ENCODE measurements at places on chromosomes 1 and 21.
A peak's percentile ranks its signal among the peaks of the same experiment; 100 is the strongest.

DNA sequence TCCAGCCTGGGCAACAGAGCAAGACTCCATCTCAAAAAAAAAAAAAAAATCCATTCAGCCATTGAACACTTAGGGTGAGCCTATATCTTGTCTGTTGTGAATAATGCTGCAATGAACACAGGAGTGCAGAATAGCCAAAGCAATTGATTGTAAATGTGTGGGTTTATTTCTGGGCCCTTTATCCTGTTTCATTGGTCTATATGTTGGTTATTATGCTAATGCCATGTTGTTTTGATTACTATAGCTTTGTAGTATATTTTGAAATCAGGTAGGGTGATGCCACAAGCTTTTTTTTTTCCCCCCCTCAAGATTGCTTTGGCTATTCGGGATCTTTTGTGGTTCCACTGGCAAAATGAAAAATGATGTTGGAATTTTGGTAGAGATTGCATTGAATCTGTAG, 167.5 kb downstream of the LBR start:
- DNase-seq = no peak

DNA sequence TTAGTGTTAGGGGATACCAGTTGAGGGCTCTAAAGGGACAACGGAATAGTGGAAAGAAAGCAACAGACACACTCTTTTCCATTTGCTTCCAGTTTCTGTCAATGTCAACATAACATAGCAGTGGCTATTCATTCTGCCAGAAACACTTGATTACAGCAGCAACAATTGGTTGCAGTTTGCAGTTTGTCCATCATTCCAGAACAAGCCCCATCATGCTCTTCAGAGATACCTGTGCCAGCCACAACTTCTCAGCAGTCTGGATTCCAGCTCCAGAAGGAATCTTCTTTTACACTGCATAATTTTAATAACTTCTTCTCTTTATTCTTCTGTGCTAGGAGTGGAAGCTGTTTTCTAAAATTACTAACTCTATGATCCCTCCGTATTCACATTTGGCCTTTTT, 1521.4 kb downstream of the PLA2G4A start:
- DNase-seq = no peak

GRCh38 chr1:210907251-210907805, 226.6 kb downstream of the KCNH1 start:
- DNase-seq = no peak

- no peak for DNase-seq
These were observed 5.9 kb downstream of the CD48 start for GRCh38 chr1:160705742-160706141.

DNA sequence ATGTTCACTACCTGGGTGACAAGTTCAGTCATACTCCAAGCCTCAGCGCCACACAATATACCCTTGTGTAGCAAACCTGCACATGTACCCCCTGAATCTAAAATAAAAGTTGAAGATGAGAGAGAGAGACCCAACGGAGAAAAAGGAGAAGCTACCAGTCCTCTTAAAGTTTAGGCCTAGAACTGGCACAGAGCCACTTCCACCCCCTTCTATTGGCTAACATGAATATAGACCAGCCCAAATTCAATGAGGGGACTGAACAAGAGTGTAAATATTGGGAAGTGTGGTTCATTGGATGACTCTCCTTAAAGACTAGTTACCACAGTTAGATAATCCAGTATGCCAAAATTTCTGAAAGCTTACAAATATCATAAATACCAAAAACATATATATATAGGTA, 139.9 kb upstream of the ATP1B1 start:
- DNase-seq = no peak

DNA sequence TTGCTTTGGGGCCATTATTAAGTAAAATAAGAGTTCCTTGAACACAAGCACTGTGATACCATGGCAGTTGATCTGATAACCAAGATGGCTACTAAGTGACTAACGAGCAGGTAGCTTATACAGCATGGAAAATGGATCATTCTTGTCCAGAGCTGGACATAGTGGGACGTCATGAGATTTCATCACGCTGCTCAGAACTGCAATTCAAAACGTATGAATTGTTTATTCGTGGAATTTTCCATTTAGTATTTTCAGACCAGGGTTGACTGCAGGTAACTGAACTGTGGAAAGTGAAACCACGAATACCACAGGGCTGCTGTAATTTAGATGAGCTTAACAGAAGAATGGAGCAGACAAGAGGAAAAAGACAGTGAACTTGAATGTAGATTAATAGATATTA, 38.9 kb downstream of the CCDC18 start:
- DNase-seq = no peak

- no peak for DNase-seq
These were observed 4.5 kb upstream of the DIP2A start for GRCh38 chr21:46454142-46454541.

- no peak for DNase-seq
These were observed 36.9 kb downstream of the WDR64 start for GRCh38 chr1:241688940-241689368.

GRCh38 chr1:167081594-167082156, 8.5 kb downstream of the GPA33 start:
- peak; percentile 47 for DNase-seq

DNA sequence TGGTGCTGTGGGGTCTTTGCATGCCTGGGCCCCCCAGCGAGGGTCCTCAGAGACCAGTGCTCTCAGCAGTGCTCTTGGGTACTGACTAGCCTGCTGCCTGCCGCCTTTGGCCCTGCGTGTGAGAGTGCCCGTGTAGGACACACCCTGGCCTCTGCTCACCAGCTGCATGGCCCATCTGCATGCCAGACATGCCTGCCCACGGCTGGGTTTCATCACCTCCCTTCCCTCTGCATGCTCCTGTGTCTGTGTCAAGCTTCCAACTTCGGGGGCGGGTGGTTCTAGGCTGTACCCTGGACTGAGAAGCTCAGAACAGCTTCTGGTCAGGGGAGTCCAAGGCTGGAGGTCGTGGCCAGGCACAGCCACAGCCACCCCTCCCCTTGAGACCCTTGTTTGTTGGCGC, 56.9 kb downstream of the PTPRF start:
- no peak for DNase-seq

DNA sequence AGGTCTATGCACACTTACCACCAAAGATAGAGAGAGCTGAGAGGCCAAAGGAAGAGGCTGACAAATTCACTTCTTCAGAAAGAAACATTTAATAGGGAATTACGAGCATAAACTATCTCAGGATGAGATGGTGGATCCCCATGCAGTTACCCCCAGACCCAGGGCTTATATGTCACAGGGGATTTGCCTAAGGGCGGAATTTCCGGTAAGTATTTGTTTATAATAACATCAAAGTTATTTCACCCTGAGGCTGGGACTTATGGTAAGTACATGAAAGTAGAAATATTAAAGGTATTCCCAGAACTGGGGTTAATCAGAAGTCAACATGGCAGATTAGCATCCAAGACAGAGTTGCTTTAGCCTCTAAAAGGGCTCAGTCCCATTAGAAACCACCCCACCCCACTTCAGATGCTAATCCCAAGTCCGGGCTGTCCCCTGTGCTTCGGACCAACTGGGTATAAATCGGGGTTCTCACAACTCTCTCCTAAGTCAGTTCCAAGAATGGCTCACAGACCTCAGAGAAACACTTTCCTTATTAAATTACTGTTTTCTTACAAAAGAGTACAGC, 247.4 kb upstream of the ZP4 start:
- no peak for DNase-seq

- peak; percentile 15 for DNase-seq
These were observed 157.6 kb downstream of the PGBD5 start for GRCh38 chr1:230268371-230269170.

DNA sequence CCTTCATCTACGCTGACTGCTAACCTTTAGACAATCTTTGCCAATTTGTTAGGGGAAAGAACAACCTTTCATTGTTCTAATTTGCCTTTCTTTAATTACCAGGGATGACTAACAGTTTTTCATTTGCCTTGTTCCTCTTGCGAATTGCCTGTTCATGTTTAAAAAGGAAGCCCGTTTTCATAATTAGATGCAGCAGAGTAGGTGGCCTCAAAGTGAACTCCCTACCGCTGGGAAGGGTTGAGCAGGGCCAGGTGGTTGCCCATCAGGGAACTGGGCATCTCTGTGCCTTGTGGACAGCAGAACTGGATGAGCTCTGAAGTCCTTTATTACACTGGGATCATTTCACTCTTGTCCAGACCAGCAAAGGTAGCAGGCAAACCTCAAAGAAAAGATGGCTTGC, 59.0 kb downstream of the HIVEP3 start:
- DNase-seq = no peak

GRCh38 chr21:35824136-35824535, 236.2 kb downstream of the SETD4 start:
- DNase-seq = no peak

DNA sequence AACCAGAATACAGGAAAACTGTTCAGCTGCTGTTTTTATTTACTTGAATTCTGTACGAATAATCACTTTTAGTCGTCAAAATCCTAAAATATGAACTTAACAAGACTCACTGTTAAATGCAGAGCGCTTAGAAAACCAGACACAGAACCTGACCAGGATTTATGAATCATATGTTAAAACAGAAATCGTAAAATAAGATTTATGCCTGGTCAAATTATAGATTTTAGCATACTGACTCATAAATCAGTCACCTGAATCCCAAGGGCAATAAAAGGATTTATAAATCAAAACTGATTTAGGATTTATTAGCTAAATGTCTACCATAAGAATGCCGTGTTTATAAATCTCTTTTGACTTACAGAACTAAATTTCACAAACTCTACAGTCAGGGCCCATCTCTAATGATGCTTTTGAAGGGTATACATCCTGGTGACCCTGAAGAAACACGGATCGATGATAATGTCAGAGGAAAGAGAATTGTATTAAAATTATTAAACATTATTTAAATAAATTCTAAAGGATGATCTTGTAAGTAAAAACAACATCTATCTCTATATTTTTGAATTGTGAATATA, 28.8 kb downstream of the CYYR1 start:
- DNase-seq = no peak
